Left ventricle myocardium inferior (tissue), 1 donor: ENCODE measurements at places on chromosomes 12 and 14. TPM values are rescaled to one million over a fixed set of nuclear protein-coding genes. Genes with fewer than 3 reads are reported as not detected.

ZBTB39 gene
- total RNA-seq, result 2.7 TPM

DNA sequence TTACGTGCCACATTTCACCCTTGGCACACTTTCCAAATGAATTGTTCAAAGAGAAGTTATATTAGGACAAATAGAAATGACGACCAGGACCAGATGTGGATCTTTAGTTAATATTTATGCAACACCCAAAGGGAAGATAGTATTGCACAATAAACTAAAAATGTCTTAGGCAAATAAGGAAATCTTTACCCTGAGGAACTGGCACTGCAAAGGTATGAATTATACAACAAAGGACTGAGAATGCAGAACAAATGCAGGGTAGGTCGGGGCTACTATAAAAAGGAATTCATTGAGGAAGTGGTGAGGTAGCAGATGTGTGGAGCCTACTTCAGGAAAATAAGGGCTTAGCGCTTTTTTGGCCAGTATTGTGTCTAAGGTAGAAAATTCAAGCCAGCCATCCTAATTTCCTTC lies 3.9 kb upstream of the TMTC2 start:
- no peak for DNase-seq

- no peak for DNase-seq
Observed at GRCh38 chr12:103161582-103162362, 204.3 kb downstream of the ASCL1 start.

DNA sequence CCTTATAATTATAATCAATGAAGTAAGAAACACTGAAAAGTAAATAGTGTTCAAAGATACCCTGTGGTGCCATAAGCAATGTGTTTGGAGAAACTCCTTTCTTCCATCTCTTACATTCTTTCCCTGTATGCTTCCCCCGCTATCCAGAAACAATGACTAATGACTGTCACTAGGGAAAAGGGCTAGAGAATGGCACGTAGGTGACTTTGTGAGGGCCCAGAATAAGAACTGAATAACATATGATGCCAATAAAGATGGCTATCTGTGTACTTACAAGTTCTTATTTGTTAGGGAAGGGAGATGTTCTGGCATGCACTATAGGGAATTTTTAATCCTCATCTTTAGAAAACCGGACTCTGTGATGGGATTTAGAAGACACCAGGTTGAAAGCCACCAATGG lies 4.7 kb upstream of the KRT7 start:
- no peak for DNase-seq

GRCh38 chr14:96049932-96050331 lies 10.8 kb downstream of the C14orf132 start:
- no peak for DNase-seq

CPSF6 gene
- 28.6 TPM for total RNA-seq

HAL gene
- total RNA-seq, result not detected

DNA sequence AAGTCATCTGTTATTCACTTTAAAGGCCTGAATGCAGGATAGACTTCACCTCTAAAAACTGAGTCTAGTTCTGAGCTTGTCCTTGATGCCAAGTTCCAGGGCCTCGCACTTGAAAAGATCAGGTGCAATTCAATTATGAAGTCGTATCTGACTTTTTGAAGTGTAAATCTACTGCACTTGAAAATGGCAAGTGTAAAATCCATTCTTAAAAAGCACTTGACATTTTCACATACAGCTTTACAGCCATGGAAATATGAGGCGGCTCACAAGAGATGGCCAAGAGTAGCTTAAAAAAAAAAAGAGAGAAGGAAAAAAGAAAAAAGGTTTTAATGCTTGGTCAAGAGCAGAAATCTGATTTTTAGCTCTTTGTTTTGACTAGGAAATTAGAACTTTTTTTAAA lies 172.5 kb downstream of the GXYLT1 start:
- no peak for DNase-seq

GRCh38 chr14:64718762-64719161 lies 14.5 kb downstream of the PLEKHG3 start:
- no peak for DNase-seq

DNA sequence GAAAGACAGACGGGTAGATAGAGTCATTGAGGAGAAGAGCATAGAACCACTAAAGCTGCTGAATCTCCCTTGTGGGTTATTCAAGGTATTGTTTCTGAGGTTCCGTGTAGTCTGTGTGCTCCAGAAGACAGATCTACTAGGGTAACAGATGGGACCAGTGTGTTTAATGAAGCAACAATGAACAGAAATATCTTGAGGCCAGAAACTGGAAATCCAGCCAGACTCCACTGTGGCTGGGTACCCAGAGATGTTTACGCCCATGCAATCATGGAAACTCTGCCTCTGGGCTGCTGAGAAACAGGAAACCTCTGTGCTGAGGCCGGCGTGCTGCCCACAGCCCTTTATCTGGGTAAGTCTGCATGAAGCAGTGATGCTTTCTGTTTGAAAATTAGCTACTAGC lies 8.3 kb downstream of the PROX2 start:
- DNase-seq, result no peak

DNA sequence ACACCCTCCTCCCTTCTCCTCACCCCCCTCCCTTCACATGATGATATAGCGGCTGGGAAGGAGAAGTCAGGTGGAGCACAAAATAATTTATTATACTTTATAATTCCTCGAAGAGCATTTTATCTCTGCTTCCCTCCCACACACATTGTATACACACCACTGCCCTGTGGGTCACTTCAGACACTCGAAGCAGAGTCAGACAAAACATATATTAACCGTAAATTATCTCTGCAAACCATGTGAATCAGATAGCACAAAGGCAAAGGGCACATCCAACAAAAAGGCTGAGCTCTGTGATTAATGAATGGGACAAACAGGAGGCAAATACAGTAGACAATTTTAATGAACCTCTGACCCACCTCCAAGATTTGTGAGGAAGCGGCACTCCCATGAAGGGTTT lies 450.7 kb downstream of the GALC start:
- no peak for DNase-seq
